ENCODE measurements at places on chromosomes 3 and 15.

- DNase-seq = no peak
Observed at GRCh38 chr3:127889976-127890650, 24.9 kb upstream of the KBTBD12 start.

DNA sequence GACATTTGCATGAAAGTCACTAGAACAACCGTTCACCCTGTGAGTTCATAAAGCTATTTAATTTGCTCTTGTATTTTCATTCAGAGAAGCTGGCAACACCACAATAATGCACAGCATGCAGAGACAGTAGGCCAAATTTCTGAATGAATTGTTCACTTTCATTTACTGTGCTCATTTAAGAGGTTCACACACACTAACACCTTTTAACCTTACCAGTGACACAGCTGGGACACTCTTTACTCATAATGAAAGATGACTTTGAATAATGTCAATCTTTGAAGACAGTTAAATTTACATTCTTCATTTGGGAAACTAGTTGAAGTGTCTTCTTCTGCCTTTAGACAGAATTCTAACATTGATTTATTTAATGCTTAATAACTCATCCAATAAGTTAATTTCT is 95.7 kb downstream of the ROBO1 start:
- DNase-seq = no peak

GRCh38 chr3:193827040-193827669 is 234.1 kb downstream of the OPA1 start:
- DNase-seq = no peak

DNA sequence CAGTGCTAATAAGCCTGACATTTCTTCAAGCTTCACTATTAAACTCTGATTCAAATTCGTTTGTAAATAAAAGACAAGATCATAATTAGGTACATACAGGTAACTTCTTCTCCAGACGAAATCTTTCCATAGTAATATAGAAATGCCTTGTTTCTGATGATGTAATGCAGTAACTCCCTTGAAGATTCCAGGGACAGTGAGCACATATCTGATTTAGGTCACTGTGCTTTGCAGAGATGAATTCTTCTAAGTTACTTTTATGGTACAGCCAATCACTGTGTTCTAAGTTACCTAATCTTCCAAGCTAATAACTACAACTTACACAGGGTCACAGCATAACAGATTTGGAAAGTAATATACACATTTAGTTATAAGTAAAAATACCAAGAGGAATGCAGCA is 27.6 kb downstream of the SLC4A7 start:
- no peak for DNase-seq

GRCh38 chr15:45393851-45394250 is 15.5 kb upstream of the GATM start:
- DNase-seq = no peak

DNA sequence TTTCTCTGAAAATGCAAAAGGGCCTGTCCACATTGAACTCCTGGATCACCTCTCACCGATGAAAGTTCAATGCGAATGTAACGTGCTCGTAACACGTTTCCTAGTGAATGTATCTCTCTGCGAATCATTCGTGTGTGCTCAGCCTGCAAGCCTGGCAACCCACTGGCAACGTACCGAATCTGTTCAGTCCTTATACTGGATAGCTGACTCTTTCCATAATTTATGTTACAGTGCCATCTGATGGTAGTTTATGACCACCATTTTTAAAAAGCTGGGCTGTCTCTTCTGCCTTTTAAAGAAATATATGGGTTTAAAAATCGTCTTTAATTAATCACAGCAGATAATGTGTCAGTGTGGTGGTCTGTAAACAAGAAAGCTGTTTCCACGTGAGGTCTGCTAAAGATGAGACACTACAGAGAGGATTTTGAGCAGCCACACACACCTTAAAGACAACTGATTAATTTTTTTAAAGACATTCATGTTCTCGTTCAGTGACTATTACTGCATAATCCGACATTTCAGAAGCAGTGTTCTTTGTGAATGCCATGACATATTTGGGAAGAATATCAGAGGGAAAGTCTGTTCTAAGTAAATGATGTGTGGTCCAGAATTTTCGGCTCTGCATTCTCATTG is 69.4 kb upstream of the FOXP1 start:
- DNase-seq = no peak

DNA sequence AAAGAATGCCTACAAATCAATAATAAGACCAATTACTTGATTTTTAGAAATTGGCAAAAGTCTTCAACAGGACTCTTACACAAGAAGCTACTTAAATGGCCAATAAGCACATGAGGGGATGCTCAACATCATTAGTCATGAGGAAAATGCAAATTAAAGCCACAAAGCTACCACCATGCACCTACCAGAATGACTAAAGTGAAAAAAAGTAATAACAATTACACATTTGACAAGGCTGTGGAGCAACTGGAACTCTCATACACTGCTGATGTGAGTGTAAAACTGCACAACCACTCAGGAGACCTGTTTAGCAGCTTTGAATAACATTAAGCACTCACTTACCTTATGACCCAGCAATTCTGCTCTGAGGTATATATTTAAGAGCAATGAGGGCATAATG is 68.4 kb downstream of the PPCDC start:
- no peak for DNase-seq

DNA sequence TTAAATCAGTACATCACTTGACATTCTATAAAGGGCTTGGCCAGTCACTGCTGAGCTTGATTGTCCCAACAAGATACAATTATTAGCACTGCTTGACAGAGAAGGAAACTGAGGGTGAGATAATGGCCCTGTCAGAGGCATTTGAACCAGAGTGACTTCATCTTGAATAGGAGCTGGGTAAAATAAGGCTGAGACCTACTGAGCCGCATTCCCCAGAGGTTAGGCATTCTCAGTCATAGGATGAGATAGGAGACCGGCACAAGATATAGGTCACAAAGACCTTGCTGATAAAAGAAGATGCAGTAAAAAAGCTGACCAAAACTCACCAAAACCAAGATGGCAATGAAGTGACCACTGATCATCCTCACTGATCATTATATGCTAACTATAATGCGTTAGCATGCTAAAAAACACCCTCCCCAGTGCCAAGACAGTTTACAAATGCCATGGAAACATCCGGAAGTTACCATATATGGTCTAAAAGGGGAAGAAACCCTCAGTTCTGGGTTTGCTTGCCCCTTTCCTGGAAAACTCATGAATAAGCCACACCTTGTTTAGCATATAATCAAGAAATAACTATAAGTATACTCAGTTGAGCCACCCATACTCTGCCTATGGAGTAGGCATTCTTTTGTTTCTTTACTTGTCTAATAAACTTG is 239.1 kb upstream of the SETMAR start:
- DNase-seq = no peak

DNA sequence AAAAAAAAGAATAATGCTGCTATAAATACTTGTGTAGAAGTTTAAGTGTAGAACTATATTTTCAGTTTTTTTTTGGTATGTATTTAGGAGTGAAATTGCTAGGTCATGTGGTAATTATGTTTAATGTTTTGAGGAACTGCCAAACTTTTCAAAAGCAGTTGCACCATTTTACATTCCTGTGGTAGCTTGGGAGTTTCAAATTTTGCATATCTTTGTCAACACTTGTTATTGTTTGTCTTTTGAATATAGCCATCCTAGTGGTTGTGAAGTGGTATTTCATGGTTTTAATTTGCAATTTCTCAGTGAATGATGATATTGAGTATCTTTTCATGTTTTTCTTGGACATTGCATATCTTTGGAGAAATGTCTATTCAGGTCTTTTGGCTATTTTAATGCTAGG is 30.4 kb downstream of the SKIL start:
- no peak for DNase-seq

- DNase-seq = no peak
Observed at GRCh38 chr3:46462511-46462910, 2.2 kb downstream of the LTF start.

Data from T-helper 22 cell (primary cell).